ENCODE measurements at places on chromosomes 12 and 14.

DNA sequence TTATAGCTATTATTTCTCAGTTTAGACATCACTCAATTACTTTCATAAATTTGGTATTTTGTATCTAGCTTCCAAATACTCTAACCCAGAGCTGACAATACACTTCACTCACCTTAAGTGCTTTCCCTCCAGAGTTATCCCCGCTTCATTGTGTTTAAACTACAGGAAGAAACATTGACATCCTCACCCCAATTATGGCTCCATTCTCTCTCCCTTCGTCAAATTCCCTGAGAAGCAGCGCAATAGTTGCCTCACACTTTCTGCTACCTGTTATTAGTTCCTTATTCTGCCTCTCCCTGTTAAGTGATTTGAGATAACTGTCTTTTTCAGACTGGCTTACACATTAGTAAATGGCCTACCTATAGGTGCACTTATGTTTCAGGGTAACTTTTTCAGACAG, 69.4 kb upstream of the AMIGO2 start:
- DNase-seq: no peak

DNA sequence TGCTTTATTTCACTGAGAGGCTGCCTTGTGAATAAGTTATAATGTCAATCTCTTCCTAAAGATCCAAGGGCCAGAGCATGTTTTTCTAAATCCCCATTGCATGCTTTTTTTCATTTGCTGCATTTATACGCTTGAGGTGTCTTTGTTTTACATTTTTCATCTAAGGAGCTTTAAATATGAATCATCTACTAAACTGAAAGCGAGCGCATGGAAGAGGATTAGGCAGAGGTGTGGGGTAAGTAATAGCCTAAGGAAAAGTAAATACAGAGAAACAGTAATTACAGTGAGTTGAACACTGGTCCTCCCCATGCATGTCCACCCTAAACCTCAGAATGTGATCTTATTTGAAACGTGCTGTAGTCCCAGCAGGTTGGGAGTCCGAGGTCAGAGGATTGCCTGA, 76.4 kb upstream of the METAP2 start:
- no peak for DNase-seq

DNA sequence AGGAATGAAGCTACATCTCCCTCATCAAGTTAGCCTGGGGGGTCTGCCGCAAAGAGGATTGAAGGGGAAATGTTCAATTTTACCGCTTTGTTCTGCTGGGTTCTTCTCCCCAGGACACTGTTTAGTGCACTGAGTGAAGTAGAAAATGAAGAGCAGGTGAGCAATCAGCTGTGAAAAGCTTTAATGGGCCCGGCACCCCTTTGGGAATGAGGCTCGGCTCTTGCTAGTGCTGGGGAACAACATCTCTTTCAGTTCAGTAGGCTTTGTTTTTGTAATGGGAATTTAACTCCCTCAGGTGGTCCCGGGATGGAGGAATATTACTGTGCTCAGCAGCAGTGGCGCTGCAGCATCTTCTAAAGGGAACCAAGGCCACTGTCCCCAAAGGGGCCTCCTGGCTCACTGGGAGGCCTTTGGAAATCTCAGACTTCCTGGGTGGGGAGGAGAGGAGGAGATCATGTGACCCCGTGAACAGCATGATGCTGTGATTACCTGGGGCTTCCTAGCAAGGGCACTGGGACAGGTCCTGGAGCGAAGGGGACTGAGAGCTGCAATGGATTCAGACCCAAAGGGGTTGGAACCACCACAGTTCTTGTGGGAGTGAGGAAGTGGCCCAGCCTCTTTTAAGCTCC, 85.2 kb upstream of the MAX start:
- no peak for DNase-seq

DNA sequence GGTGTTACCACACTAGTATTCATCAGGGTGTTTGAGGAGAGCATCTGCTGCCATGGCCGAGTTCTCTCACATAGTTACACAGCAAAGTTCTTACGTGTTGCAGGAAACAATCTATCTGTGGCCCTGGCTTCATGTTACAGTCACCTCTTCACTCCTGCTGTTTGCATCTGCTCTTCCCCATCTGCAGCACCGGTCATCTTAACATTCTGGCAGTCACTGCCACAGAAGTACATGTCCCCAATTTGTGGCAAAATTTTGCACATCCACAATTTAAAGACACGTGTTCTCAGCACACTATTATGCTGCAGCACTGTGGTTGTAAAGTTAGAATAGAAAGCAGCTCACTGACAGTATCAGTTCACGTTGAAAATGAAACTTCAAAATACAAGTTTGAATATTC, 23.2 kb downstream of the MAPK1IP1L start:
- DNase-seq: no peak

DNA sequence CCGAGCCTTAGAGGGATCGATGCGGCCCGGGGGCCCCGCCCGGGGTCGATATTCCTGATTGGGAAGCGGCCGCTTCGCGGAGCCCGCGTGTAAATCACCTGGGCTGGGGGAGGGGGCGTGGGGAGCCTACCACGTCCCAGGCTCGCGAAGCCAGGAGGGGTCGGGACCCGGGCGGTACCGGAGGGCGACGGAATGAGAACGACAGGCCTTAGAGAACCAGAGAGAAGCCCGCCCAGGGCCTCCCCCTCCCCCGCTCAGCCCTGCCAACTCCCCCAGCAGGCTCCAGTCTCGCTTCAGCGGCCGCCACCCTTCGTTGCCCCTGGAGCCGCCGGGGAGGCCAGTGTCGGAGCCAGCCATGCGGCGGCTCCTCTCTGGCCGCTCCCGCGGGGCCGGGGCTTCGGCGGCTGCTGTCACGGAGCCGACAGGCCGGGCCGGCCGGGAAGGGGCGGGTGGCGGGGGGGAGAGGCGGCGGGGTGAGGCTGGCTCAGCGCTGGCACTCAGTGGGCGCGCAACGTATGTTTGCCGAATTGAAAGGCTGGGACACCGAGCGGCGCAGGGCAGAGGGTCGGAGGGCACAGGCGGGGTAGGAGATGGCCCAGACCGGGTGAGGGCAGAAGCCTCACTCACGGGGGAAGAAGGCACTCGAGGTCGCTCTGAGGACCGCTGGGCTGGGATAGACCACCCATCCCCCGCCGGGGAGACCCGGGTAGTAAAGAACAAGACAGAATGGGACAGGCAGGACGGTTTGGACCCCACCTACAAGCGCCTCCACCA, 1.4 kb upstream of the DNAJC22 start:
- DNase-seq: no peak

- no peak for DNase-seq
Measured at GRCh38 chr12:15289192-15289591, 33.1 kb upstream of the PTPRO start.

- DNase-seq: no peak
Measured at GRCh38 chr12:49068879-49069506, 786 bp downstream of the RHEBL1 start.

GRCh38 chr12:53538209-53538689, 31.0 kb upstream of the NPFF start:
- peak; percentile 15 for DNase-seq

GRCh38 chr14:90266441-90267154, 10.2 kb downstream of the PSMC1 start:
- DNase-seq: no peak

DNA sequence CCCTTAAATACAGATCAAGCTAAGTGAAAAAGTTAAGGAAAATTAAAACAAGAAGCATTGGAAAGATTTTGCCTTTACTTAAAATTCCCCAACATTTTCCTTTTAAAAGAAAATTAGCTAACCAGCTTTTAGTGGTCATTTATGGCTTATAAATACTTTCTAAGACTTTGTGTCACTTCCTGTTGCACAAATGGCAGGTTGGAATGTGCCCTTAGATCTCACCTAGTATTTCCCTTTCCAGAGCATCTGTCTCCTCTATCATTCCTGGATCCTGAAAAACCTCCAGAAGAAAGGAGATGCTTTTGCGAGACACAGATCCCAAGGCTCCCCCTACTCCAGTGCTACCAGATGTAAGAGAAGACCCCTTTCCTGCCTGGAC, 58.3 kb downstream of the ARF6 start:
- DNase-seq: no peak

- peak; percentile 23 for DNase-seq
Measured at GRCh38 chr14:74257078-74257940, 18.1 kb downstream of the VSX2 start.

DNA sequence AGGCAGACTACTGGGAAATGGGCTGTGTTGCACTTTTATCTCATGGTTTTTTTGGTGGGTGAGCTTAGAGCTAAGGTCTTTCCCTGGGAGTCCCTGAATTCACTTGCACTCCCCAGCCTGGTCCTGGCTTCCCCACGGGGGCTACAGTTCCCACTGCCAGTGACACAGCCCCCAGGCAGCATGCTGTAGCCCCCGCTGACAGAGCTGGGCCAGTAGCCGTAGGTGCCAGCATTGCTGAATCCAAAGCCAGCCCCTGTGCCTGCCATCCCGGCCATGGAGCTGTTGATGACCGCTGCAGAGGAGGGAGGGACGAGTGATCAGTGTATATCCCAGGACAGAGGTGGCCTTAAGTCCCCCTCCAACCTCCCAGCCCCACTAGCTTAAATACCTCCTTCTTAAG, 6.9 kb upstream of the KRT72 start:
- no peak for DNase-seq

GRCh38 chr12:53239643-53240258, 7.7 kb upstream of the RARG start:
- no peak for DNase-seq

DNA sequence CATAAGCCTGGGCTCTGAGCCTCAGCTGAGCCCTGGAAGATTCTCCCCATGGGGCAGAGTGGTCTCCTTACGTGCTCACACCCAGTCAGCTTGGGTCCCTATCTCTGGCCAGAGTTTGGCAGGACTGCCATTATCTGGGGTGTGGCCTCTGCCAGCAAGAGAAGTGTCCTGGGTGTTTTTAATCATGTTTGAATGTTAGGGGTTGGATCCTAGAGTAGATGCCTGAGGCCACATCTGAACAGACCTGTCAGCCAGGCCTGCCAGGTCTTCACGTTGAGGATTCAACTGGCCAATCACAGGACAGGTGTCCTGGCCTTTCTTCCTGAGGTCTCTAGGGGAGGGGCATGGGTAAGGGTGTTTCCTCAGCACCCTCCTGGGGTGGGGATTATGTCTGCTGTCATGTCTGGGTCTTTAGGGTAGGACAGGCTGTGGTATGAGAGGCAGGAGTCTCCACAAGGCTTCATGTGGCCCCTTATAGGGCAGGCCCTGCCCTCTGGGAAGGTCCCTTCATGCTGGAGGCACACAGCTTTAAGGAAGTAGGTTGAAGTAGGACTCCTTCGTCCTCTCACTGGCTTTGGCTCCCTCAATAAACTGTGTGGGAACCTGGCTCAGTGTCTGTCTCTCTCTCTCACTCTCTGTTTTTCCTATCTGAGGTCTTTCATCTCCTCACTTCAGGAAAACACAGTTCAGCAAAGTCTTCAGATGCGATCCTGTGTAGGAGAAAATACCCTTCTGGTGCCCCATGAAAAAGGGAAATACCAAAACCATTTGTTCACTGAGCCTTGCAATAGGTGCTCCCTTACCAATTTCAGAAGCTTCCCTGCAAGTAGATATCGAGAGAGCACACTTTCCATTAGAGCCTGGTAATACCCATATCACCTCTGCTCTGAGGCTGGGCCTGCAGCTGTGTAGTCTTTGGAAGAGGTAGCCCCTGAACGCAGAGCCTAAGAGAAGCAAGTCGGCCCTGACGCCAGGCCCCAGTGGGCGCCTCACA, 6.7 kb upstream of the FITM1 start:
- no peak for DNase-seq

DNA sequence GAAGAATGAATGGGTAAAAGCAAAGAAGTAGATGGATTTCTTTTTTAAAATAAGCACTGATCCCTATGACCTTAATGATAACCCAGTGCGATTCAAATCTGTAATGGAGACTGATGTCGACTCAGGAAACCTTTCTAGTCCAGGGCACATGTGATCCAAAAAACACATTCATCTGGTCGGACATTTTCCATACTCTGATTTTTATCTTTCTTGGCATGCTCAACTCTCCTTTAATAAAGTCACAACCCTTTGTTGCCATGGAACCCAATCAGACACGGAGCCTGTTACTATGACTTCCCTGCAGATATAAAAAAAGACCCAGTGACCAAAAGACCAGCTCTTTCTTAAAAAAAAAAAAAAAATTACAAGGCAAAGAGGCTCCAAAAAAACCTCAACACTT, 27.9 kb downstream of the TMCC3 start:
- no peak for DNase-seq

GRCh38 chr14:103679351-103679750, 35.9 kb downstream of the XRCC3 start:
- no peak for DNase-seq

DNA sequence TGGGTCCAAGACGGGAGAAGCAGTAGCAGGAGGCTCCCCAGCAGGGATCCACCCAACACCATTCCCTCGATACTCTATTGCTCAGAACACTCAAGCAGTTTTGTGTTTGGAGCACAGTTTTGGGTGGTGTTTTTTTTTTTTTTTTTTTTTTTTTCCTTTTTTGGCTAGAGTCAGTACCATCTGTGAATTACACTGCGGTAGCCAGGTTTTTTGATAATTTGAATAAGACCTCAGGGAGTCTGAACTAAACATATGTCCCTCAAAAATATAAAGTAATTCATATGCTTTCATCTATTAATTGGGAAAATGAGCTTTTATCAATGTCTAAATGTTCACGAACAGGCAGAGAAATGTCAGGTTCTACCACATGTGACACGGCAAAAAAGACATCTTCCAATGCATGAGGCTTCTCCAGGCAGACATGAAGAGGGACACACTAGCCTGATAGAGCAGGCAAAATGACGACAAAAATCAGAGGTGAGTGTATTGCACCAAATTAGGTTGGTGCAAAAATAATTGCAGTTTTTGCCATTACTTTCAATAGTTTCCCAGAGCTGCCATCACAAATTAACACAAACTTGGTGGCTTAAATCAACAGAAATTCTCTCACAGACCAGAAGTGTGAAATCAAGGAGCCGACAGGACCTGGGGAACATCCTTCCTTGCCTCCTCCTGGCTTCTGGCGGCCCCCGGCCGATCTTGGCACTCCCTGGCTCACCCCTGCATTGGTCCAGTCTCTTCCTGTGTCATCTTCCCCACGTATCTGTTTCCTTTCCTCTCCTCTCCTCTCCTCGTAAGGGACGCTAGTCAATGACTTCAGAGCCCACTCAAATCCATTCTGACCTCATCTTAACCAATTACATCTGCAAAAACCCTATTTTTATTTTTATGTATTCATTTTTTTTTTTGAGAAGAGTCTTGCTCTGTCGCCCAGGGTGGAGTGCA, 33.9 kb downstream of the FOXN3 start:
- no peak for DNase-seq

GRCh38 chr14:92203116-92203515, 81.3 kb downstream of the CPSF2 start:
- no peak for DNase-seq

GRCh38 chr12:117236456-117237001, 46.3 kb upstream of the FBXO21 start:
- peak; percentile 69 for DNase-seq

- DNase-seq: no peak
Measured at GRCh38 chr12:65466911-65467310, 188.4 kb downstream of the MSRB3 start.

- DNase-seq: no peak
Measured at GRCh38 chr12:14710632-14711320, 14.4 kb upstream of the GUCY2C start.

GRCh38 chr14:103033681-103034096, 23.7 kb downstream of the CDC42BPB start:
- DNase-seq: no peak

All from hypothalamus (tissue), 51 donors.